ENCODE measurements at places on chromosomes 4 and X.
A peak's percentile ranks its signal among the peaks of the same experiment; 100 is the strongest.

GRCh38 chr4:121192013-121192412 is 27.9 kb upstream of the TNIP3 start:
- no peak for DNase-seq

DNA sequence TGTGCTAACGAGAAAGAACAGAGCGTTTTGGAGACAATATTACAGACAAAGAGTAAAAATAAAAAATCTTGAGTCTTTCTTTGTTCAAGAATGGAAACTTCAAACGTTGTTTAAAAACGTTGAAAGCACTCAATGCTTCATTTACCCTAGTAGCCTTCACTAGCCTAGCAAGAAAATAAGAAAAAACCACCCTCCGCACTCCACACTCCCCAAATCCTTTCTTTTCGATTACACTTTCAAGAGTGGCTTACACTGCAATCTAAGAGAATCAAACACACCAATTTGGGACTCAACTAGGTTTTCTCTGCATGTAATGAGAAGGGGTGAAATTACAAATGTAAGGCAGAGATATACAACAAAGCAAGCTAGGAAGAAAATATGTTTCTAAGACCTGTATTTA is 4.7 kb downstream of the TMSB4X start:
- no peak for DNase-seq

- no peak for DNase-seq
Observed at GRCh38 chr4:159229164-159229563, 126.3 kb downstream of the RAPGEF2 start.

GRCh38 chrX:68462653-68463052 is 29.4 kb upstream of the OPHN1 start:
- no peak for DNase-seq

DNA sequence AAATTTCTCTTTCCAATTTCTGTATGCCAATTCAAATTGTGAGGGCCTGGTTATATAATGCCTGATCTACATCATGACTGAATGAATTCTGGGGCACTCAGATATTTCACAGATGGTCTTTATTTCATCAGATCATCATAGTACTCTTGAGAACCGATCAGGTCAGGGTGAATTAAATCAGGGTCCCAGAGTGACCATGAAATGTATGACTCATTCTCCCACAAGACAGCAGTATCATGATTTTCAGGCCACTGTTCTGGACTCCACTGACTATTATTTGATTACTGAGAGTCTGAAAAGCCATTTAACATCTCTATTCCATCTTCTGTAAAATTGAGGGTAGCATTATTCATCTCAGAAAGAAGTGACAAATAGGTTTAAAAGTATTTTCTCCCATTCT is 471.5 kb downstream of the ADGRL3 start:
- DNase-seq: no peak

- DNase-seq: no peak
Observed at GRCh38 chr4:107625391-107625902, 94.6 kb downstream of the PAPSS1 start.

DNA sequence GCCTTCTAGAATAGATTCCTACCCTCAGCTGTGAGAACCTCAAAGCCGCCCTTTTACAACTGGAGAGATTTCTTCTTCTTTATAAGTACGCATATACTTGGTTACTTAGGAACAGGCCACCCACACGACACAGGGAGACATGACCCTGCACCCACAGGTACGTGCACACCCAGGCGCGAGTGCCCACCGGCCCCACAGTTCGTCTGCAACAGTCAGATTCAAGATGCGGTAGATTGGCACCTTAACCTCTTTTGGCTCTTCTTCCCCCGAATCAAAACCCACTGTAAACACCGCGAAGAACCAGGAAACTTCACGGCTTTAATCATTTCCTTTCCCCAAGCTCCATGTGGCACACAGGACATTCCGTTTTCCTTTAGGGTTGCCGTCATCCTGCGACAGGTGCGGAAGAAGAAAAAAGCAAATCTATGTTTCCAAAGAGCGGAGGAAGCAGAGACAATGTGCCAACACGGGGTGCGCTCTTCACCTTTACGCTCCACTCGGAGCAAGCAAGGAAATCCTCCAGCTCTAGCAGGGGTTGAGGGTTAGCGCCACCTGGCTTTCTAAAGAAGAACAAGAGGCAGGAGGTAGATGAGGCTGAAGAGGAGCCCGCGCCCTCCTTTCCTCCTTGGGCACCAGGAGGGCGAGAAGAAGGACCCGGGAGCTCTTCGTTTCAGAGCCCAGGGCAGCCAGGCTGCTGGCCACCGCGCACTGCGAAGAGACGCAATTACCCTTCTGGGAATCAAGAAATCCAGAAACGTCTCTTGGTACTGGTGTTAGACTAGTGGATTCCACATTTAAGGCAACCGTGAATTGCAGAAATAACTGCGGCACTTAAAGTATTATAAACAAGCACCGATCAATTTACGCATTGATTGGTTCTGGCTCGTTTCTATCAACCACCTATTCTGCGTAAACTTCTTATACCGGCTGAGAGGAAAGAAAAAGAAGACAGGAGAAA is 35.7 kb downstream of the HAND2 start:
- DNase-seq: peak; percentile 78

DNA sequence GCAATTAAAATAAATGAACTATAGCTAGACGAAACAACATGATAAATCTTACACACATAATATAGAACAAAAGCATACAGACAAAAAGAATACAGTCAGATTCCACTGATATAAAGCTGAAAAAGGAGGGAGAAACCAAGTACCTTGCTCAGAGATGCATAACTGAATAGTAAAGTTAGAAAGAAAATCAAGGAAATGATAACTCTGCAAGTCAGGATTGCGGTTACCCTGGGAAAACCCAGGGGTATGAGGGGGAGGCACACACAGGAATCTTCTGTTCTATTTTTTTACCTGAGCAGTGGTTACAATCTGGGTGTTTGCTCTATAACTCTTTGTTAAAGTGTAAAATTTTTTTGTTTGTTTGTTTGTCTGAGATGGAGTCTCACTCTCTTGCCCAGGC is 209.1 kb downstream of the CBR4 start:
- DNase-seq: no peak

DNA sequence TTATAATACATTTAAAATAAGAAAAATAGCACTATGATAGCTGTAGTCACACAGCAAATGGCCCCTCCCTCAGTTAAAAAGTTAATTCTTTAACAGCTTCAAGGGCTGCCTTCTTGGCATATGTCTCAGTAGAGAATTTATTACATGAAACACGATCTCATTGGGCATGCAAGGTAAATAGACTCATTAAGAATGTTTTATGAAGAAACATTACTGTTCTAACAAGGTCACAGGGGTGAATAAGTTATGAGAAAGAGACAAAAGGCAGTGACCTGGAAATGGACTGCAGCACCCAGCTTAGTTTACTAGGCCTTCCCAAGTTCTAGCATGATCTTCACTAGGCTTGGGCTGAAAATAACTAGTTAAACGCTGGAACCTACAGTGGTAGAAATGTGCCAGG is 277.7 kb downstream of the NR3C2 start:
- no peak for DNase-seq

DNA sequence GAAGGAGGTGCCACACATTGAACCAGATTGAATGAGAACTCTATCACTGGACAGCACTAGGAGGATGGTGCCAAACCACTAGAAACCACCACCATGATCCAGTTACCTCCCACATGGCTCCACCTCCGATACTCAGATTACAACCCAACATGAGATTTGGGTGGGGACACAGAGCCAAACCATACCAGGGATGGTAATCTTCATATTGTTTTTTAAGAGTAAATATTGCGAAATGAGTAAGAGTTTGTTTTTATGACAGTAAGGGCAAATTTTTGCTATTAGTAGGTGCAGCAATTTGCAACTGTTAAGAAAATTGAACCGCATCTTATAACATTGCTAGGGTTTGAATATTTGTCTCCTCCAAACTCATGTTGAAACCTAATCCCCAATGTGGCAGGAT is 891.5 kb downstream of the NLGN4X start:
- DNase-seq: no peak

- no peak for DNase-seq
Observed at GRCh38 chr4:85762529-85762871, 287.6 kb downstream of the ARHGAP24 start.

DNA sequence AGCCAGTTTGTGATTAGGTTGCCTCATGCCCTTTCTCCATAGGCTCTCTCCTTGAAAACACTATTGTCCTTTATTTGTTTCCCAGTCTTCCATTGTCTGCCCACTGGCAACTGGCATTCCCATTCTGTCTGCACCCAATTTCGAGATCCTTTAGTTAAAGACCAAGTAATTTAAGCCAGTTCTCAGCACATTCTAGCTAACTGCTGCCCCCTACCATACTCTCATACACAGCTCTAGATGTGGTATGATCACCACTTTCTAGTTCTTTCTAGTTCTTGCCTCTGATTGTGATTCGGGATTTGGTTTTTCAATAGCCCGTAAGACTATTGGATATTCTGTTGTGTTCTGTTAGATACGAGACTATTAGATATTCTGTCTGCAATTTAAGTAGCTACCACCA is 135.8 kb upstream of the TRPC5 start:
- DNase-seq: no peak

DNA sequence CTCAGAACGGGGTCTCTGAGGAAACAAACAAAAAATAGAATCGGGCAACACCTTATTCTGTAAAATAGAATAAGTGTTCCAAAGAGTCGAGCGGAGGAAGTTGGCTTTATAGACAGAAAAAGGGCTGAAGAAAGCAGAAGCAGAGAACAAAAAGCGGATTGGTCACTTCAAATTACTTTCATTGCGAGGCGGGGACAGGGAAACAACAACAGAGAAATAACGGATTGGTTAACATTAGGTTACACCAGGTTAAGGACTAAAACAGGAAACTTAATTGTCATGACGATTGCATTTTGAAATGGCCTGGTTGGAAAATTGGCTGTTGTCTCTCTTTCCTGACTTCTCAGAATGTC is 433 bp upstream of the COQ2 start:
- DNase-seq: peak; percentile 40

- DNase-seq: peak; percentile 29
Observed at GRCh38 chr4:153728151-153728550, 31.7 kb downstream of the RNF175 start.

DNA sequence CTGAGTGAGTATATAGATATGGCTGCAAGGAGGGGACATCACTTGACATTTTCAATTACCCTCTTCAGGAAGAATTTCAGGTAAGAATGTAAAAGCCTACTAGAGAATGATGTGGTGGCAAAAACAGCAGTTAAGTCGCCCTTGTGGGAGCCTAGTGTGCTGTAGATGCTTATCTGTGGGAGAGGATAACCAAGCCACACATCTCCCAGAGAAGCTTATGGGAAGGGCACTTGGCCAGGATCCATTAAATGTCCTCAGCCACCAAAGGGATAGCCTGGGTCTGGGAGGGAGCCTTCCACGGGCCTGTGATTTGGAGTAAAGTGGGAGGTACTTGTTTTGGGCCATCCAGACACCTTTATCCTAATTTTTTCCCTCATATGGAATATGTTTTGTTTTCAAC is 41.3 kb upstream of the BCLAF3 start:
- no peak for DNase-seq

DNA sequence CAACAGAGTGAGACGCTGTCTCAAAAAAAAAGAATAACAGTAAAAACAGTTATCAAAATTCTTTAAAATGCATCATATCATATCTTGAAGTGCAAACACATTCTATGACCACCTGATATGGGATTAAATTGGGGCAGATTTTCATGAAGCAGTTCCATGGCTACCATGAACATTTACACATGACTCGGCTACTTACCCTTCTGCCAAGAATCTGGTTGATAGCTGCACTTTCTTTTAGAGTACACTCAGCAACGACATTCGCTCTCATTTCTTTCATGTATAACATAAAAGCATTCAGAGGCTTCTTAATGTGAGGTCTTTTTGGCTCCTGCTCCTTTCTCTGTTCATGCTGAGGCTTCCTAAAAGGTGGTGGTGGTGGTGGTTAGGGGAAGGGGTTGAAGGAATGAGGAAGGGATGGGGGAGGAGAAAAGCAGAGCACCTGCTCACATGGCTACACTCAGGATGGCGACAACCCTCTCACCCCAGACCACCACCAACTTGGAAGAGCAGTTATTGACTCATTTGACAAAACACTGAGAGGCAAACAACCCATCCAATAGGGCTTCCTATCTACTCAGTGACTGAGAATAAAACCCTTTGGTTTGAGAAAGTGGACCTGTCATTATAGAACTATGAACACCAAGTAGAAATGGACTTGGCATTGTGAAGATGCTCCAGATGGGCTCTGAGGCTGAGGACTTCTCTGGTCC is 88.5 kb downstream of the HADH start:
- DNase-seq: no peak

- DNase-seq: no peak
Observed at GRCh38 chrX:130216320-130216719, 44.6 kb downstream of the RAB33A start.

- no peak for DNase-seq
Observed at GRCh38 chr4:81631958-81632441, 160.3 kb upstream of the RASGEF1B start.

GRCh38 chr4:75708218-75708691 is 16.1 kb upstream of the USO1 start:
- no peak for DNase-seq

- DNase-seq: no peak
Observed at GRCh38 chr4:93841803-93842345, 13.3 kb downstream of the ATOH1 start.

GRCh38 chrX:6851140-6851539 is 296.4 kb upstream of the STS start:
- no peak for DNase-seq

- peak; percentile 62 for DNase-seq
Observed at GRCh38 chr4:1775731-1776500, 17.2 kb upstream of the FGFR3 start.

DNA sequence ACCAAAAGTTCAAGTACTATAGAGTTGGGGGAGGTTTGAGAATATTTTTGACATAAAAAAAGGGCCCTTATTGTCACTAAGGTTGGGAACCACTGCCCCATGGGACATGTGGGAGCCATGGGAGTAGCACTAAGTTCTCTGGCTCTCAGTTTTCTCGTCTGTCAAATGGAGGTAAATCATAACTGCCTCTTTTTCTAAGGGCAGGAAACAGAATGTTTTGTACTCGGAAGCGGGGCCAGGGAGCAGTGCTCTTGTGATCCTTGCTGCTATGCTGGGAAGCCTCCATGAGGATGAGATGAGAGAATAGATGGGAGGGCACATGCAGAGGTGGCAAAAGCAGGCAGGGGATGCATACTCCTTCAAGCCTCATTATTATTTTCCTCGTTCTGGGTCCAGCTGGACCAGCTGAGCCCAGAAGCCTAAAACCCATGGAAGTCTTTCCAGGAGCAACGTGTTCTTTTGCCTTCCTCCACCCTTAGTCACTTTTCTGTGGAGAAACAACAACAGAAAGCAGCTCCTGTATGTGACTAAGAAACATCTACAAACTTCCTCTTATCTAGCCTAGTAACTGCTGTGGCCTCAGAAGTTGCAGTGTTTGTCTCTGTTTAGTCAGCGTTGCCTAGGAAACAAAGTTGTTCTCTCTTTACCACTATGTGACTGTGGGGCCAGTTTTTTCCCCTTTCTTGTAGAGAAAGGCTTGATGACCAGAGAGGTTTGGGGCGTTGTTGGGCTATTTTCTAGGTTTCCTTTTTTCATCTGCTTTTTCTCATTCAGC is 64.8 kb downstream of the TSC22D3 start:
- DNase-seq: peak; percentile 70

DNA sequence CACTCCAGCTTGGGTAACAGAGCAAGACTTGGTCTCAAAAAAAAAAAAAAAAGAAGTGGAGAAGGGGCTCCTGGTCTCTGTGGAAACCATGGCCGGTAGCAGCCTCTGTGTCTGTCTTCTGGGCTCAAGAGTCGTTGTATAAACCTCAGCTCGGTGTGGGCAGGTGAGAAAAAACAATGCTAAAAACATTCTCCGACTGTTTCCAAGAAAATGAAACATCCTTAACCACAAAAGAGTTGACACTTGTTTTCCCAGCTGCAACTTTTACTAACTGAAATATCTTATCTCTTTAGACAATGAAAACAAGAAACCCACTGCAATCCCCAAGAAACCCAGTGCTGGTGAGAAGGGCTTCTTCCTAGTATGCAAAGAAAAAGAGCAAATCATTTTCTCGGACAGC is 26.2 kb downstream of the CD99 start:
- DNase-seq: no peak
